ENCODE measurements at places on chromosomes 5 and 9.

DNA sequence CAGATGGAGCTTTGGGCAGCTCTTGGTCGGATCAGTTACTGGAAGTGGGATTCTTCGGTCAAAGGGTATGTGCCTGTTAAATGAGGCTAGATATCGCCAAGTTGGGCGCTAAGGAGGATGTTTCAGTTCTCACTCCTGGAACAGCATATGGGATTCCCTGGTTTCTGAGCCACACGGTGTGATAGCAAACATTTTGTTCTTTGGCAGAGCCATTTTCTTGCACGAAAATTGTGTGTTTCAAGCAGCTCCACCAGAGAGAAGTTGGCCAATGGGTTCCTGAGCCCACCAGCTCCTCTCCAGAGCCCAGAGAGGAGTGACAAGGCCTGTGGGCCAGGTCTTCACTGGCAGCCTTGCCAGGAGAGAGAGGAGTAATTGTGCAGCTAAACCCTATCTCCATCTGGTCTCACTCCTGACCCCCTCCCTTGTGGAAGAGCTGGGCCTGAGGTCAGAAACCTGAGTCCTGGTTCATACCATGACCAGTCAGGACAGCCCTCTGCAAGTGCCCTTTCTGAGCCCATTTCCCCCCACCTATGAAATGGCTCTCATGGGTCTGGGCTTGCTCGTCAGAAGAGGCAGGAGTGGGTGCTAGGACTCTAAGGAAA, 10.7 kb upstream of the SLC6A7 start:
- DNase-seq, result no peak

DNA sequence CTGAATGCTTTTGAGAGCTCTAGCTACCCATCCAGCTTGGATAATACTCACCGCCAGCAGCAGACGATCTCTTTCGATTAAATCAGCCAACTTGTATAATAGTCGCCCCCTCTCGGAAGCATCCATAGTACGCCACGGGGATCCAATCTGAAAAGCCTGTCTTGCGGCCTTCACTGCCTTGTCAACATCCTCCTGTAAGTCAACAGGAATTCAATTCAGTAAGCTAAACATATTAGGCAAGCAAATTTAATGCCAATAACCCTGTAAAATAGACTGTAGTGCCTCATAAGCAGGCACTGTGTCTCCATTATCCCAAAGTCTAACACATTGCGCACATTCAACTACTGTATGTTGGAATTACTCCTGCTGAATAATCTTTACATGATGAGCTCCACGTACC, 22.0 kb downstream of the ALDH1A1 start:
- no peak for DNase-seq

DNA sequence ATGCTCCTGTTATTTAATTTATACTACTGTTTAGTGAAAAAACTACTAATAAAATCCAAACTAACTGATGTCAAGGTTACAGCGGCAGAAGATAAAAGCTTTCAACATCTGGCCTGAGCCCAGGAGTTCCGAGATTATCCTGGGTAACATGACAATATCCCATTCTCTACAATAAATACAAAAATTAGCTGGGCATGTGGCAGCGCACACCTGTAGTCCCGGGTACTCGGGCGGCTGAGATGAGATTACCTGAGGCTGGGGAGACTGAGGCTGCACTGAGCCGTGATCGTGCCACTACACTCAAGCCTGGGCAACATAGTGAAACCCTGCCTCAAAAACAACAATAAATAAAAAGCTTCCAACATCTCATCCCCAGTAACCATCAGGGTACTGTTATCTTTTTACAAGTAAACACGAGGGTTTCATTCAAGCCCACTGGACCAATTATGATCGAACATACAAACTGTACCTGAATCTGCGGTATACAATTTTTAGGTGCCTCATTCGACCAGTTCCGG, 1.3 kb downstream of the RPL37 start:
- peak; percentile 14 for DNase-seq

DNA sequence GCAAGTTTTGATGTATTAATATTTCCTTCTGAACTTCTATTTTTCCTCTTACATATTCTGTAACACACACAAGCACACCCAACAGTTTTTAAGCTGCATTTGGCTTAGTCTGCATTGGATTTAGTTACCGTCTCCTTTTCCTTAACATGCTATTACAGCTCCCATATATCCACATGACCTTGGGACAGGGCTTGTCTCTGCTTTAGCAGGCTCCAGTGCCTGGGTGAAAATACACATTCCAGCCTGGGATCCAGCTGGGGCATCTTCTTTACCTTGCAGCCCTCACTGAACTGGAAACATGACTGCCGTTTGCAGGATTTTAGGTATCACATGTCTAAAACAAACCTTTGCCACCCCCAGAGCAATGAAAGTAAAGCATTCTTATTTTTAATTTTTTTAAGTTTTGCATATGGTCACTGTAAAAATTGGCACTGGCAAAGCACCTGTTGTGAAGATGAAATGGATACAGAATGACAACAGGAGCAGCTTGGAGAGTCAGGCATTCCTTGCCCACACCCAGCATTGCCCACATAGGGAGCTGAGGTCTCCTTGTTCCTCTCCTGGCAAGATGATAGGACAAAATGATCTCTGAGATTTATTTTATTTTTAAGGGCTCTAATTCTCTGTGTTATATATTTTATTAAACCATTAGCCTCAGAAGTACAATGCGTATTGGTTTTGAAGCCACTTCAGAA, 4.0 kb downstream of the GADD45G start:
- no peak for DNase-seq

- DNase-seq, result no peak
These were observed 74.7 kb upstream of the UNC5A start for GRCh38 chr5:176735383-176736265.

GRCh38 chr5:61575103-61575502, 243.0 kb downstream of the ZSWIM6 start:
- DNase-seq, result no peak

DNA sequence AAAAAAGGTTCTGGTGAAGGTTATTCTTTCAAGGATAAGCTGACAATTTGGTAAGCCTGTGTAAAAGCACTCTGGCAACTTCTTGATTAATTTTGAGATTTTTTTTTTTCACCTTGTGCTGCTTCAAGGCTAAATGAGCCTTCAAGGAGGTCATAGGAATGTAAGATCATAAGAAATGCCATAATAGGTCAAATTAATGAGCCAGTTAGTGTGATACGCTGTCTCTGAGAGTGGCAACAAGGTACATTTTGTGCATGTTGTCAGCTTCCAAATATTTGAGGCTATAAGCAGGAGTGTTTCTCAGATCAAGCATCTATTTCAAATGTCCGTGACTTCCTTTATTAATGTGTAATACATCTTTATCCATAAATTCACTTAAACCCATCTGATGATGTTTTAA, 72.3 kb upstream of the CDH6 start:
- DNase-seq, result no peak

- no peak for DNase-seq
These were observed 263.4 kb downstream of the ZSWIM6 start for GRCh38 chr5:61595426-61595825.

DNA sequence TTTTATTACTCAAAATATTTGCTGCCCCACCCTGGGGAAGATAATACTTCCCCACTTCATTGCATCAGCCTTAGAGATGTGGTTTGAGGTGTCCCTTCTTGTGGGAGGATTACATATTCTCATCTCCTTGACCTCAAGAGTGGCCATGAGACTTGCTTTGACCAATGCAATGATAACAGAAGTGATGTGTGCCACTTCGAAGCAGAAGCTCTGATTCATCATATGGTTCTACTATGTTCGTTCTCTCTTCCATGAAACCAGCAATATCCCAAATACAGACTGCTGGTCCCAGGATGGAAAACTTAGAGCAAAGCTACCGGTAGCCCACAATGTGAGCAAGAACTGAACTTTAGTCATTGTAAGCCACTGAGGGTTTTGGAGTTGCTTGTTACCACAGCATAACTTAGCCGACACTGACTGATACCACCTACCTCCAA, 92.0 kb downstream of the THBS4 start:
- DNase-seq, result no peak

- DNase-seq, result no peak
These were observed 9.7 kb upstream of the TGFBI start for GRCh38 chr5:136018814-136019783.

DNA sequence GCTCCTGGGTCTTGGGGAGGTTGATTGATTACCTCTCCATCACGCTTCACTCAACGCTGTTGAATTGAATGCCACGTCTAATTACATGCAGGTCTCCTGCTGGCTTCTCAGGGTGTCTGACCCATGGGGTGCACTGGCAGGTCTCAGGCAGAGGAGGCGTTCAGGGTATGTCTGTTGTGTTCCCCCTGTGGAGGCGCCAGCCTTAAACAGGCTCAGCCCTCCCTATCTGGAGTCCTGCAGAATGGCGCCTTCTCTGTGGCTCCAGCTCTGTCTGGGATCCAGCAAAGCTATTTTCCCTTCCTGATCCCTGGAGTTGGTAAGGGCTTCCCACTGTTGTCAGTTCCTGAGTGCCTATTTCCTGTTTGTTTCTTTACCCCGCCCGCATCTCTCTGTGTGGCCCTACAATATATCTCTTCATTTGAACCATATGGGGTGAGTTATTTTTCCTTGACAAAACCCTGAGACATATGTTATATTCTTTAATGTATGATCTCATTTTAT, 150.0 kb downstream of the NTRK2 start:
- DNase-seq, result no peak

DNA sequence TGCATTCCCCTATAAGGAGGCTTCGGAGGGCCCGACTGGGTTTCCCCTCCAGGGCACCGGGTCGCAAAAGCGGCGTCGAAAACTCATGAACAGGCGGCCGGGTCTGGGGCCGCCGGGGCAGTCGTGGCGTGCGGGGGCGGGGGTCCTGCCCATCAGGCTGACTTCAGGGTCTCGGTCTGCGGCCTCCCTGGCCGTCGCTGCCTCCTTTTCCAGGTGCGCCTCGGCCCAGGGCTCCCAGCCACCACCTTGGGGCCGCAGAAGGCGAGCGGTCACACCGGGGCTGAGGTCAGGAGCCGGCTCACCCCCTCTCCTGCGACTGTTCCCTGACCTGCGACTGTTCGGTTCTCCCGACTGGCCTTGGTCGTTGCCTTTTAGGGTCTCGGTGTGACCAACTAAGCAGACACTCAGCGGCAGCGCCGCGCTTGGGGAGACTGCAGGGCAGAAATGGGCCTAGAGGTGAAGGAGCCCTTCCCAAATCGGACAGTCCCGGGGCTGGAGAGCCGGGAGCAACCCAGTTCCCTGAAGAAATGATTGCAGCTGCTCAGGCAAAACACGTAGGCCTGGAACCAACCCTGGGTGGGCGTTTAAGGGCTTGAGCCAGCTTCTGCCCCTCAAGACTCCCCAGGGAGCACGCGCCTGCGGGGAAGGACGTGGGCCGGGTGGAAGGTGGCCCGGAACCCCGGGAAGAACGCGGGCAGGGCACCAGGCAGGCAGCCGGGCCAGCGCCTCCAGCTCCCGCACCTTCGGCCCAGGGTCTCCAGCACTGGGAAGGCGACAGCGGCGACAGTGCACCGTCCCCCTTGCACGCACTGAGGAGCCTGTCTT, 11.2 kb downstream of the IRX2 start:
- no peak for DNase-seq

DNA sequence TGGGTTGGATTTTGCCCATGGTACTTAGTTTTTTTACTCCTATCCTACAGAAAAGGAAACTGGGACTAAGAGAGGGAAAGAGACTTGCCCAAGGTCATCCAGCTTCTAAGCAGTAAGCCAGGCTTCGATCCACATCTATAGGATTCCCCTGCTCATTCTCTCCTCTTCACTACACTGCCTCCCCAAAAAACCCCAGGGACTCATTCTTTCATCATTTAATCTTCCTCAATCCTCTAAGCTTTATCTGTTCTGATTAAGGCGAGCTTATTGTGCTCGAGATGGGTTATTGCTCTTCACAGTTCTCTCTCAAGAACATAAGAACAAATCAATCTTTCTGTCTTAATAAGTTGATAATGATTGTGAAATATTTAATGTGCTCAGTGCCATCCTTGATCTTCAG, 511.1 kb upstream of the BRINP1 start:
- DNase-seq, result no peak

- no peak for DNase-seq
These were observed 132.3 kb upstream of the SLIT3 start for GRCh38 chr5:169433221-169433651.

DNA sequence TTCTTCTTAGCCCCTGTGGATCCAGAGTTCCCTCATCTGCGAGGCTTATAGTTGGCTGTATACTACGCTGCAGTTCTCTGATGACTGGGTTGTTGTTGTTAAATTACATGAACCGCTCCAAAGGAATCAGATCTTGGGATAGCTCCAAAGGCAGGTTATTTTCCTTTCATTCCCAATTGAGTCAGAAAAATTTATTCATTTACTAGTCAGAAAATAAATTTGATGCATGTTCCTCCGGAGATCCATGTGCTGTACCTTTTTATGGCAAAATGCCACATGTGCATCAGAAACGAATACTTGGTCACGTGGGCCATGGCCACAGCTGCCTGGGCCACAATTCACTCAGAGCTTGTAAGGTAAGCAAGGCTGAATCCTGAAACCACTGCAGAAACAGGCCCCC, 304.0 kb downstream of the NR2F1-AS1 start:
- no peak for DNase-seq

DNA sequence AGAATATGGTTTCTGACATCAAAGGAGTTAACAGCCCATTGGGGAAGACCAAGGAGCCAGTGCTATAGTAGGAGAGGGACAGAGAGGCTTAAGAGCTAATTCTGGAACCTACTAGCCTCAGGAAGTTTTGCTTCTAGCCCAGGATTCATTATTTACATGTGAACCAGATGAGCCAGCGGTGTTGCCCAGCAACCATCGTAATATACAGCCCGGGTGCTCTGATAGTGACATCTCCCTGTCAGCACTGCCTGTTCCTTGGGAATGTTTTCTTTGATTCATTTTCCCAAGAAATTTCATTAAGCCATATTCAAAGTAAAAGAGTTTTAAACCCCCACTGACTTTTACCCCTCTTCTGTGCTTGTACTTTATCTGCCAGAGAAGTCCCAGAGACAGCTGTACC, 217.4 kb upstream of the ADAMTSL1 start:
- DNase-seq, result no peak

GRCh38 chr5:139872052-139872766, 76.6 kb downstream of the PSD2 start:
- DNase-seq, result no peak

GRCh38 chr9:8252445-8252844, 452.9 kb upstream of the DMAC1 start:
- DNase-seq, result no peak

DNA sequence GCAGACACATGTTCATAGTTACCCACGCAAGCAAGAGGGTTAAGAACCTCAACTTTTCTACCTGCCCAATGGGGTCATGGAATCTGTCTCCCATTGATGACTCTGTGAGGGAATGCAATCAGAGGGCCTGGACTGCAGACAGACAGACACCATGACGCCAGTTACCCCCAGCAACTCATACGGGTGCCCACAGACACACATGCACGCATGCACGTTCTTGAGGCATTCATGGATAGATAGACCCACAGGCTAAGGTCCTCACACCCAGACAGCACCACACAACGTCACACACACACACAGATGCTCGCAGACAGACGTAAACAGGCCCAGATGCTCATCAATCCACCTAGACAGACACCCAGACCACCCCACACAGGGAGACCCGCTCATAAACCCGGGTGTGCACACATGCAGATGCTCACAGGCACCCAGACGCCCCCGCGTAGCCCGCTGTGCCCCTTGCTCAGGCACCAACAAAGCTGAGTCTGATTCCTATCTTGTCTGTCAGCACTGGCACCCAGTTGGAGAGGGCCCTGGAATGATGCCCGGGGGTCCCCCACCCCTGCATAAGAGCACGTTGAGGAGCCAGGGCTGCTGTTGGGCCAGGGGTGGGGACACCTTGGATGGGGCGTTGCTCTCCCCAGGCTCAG, 23.6 kb downstream of the LHX2 start:
- DNase-seq, result no peak

GRCh38 chr5:65728218-65728617, 6.2 kb downstream of the NLN start:
- DNase-seq, result no peak

All from MM.1S (cell line).